ENCODE measurements at places on chromosomes 1 and 21.

DNA sequence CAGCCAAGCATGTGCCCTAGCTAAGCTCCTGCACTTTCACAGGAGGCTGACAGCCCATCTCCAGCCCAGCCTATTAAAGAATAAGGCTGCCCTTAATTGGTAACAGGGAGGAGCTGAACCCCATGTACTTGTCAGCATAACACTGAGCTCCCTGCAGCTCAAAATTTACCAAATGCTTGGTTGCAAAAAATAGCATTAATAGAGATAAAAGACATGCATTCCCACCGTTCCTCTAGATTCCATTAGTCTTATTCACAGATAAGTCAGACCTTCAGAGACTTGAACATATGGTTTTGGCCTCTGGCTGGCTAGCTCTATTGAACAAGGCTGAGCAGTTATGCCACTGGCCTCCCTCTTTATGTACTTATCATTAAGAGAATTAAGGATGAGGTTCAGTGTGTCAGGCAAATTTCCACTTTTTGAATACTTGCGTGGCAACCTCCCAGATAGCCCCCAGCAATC lies 29.2 kb downstream of the OLFML3 start:
- DNase-seq = no peak

- DNase-seq = peak; percentile 77
Observed at GRCh38 chr1:223712194-223712849, at the start of gene CAPN2. TSS of gene CAPN2 (plus strand) at chr1:223712539. CDS start at chr1:223712641, 102 bp downstream.

GRCh38 chr1:77175230-77175844 lies 43.9 kb downstream of the PIGK start:
- DNase-seq = no peak

- no peak for DNase-seq
Observed at GRCh38 chr1:56806804-56807203, 12.4 kb downstream of the FYB2 start.
